ENCODE measurements at places on chromosomes 1 and 21. TPM values are rescaled to one million over a fixed set of nuclear protein-coding genes. Genes with fewer than 3 reads are reported as not detected.

The AADACL4 gene
- not detected for total RNA-seq

The OR2T35 gene
- total RNA-seq, result not detected

The KIAA0040 gene
- 0.47 TPM for total RNA-seq

The LCE2B gene
- total RNA-seq, result not detected

The ECM1 gene
- 0.94 TPM for total RNA-seq

The PAPPA2 gene
- 13.1 TPM for total RNA-seq

The LRRC3 gene
- total RNA-seq, result 4.8 TPM

The OR2L5 gene
- 0.62 TPM for total RNA-seq

The NBPF15 gene
- total RNA-seq, result 45.4 TPM

The SLC2A1 gene
- 29.3 TPM for total RNA-seq

The TMEM82 gene
- total RNA-seq, result not detected

The PTPRU gene
- 23.6 TPM for total RNA-seq

The TSPAN1 gene
- 0.31 TPM for total RNA-seq

The SCMH1 gene
- 45.5 TPM for total RNA-seq

The LCE1F gene
- total RNA-seq, result not detected

The SYDE2 gene
- total RNA-seq, result 2.3 TPM

The NBL1 gene
- total RNA-seq, result 29.2 TPM

The FRRS1 gene
- 1.9 TPM for total RNA-seq

The SOX13 gene
- total RNA-seq, result 0.78 TPM

The HSD3B1 gene
- not detected for total RNA-seq

The PGBD5 gene
- total RNA-seq, result 25.6 TPM

The GUCA2B gene
- not detected for total RNA-seq

The UROD gene
- total RNA-seq, result 61.8 TPM

The ANKRD35 gene
- total RNA-seq, result 0.62 TPM

The DISP3 gene
- 26.7 TPM for total RNA-seq

The PLA2G2C gene
- total RNA-seq, result not detected

The KIF14 gene
- 1.9 TPM for total RNA-seq

The NGF gene
- 0.78 TPM for total RNA-seq

The ZFP69 gene
- total RNA-seq, result 15.1 TPM

The PLEKHM2 gene
- total RNA-seq, result 36.8 TPM

The APCS gene
- total RNA-seq, result not detected

The CD1E gene
- not detected for total RNA-seq

The LRRC52 gene
- not detected for total RNA-seq

The CRYBG2 gene
- 1.1 TPM for total RNA-seq

The SLAMF1 gene
- total RNA-seq, result not detected

The ATP5PF gene
- total RNA-seq, result 53.3 TPM

The DLGAP3 gene
- total RNA-seq, result 3.1 TPM

The FAM78B gene
- 5.1 TPM for total RNA-seq

The IGFN1 gene
- not detected for total RNA-seq

The SPRR5 gene
- total RNA-seq, result not detected

The KCNK1 gene
- 5.3 TPM for total RNA-seq

The HRNR gene
- total RNA-seq, result not detected

The FAM163A gene
- under 0.01 TPM for total RNA-seq

The TNNI3K gene
- 23.4 TPM for total RNA-seq

The NES gene
- total RNA-seq, result 24.0 TPM

The GPA33 gene
- total RNA-seq, result not detected

The NBPF14 gene
- 9.4 TPM for total RNA-seq

The CCNL2 gene
- total RNA-seq, result 116 TPM

The MRTO4 gene
- 26.0 TPM for total RNA-seq

The RAD54L gene
- 1.1 TPM for total RNA-seq

The FAM131C gene
- total RNA-seq, result 1.7 TPM

The LCA5L gene
- not detected for total RNA-seq

The RAB25 gene
- total RNA-seq, result not detected

The SLC26A9 gene
- not detected for total RNA-seq

All from occipital lobe (tissue), 3 donors.